ENCODE measurements at places on chromosomes 2 and 18.

GRCh38 chr2:10009271-10009810 is 34.0 kb upstream of the KLF11 start:
- no peak for DNase-seq

- no peak for DNase-seq
Observed at GRCh38 chr2:119301413-119301812, 65.2 kb downstream of the C2orf76 start.

- no peak for DNase-seq
Observed at GRCh38 chr2:32559136-32559535, 68.7 kb upstream of the TTC27 start.

DNA sequence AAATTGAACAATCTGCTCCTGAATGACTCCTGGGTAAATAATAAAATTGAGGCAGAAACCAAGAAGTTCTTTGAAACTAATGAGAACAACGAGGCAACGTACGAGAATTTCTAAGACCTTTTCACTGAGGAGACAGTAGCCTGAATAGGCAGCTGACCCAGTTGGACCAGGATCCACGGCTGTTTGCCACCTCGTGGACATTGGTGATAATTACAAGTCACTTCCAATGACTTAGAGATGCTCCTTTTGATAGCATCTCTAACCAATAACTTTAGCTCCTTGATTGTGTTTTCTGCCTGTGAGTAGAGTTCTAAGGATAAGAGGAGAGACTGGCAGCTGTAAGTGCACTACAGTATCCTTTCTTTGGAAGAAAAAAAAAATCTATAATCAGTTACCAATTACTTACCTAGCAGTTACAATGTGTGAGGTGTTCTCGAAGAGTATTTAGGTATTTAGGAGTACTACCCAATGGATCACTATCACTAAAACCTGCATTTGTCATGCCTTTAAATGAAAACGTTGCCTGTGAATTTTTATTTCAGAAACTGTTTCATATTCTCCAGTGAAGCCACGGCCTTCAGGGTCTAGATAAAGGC is 31.3 kb upstream of the CNTNAP5 start:
- DNase-seq: no peak

DNA sequence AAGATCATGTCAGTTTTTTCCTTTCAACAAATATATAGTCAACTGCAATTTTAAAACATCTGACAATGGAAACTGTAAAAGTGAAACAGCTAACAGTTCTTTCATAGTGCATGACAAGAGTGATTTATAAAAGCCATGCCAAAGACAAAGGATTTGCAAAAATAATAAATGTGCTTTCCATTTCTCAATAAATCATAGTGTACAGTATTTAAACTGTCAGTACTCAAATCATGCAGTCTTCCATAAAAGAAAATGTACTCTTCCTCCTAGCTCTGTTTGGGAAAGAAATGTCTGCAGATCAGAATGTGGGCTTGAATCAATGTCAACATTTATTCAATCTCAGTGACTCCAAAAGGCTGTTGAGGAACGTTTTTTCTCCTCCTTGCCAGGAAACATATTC is 131.7 kb upstream of the PDE1A start:
- DNase-seq: no peak
